Uterus (tissue), 4 donors: ENCODE measurements at places on chromosomes 2 and 18. TPM values are rescaled to one million over a fixed set of nuclear protein-coding genes. Genes with fewer than 3 reads are reported as not detected.

OSGEPL1 gene
- total RNA-seq = 5.0 TPM

GPR55 gene
- total RNA-seq = not detected

TRABD2A gene
- 0.29 TPM for total RNA-seq

ONECUT2 gene
- total RNA-seq = not detected

ANKRD53 gene
- 1.8 TPM for total RNA-seq

CROCC2 gene
- not detected for total RNA-seq

ARHGAP15 gene
- total RNA-seq = 4.4 TPM

BCL11A gene
- 2.8 TPM for total RNA-seq

PDE11A gene
- total RNA-seq = not detected

TMEM200C gene
- total RNA-seq = 0.69 TPM

GATA6 gene
- 28.6 TPM for total RNA-seq

C2orf80 gene
- not detected for total RNA-seq

TTR gene
- total RNA-seq = not detected

OR6B2 gene
- not detected for total RNA-seq

TM4SF20 gene
- total RNA-seq = not detected

TNS1 gene
- total RNA-seq = 439 TPM

TYW5 gene
- 9.1 TPM for total RNA-seq

DNA sequence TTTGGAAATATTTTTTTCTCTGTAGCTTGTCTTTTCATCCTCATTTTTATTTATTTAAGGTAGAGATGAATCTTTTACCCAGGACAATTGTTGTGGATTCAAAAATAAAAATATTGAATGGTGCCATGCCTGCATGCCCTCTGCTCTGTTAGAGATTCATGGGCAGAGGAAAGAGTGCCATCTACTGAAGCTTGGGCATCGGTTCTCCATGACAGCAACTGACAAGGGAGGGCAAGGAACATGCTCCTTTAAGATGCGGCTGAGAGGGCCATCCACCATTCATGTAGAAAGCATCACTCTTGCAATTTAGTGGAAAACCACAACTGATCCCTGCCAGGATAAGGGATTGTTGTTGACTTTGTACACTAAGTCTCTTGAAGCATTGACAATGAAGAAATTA is 79.9 kb downstream of the PARD3B start:
- no peak for DNase-seq

- no peak for DNase-seq
Observed at GRCh38 chr2:48915884-48916283, 160.4 kb upstream of the LHCGR start.

GRCh38 chr2:172926785-172927640 is 148.6 kb upstream of the MAP3K20 start:
- DNase-seq = no peak

DNA sequence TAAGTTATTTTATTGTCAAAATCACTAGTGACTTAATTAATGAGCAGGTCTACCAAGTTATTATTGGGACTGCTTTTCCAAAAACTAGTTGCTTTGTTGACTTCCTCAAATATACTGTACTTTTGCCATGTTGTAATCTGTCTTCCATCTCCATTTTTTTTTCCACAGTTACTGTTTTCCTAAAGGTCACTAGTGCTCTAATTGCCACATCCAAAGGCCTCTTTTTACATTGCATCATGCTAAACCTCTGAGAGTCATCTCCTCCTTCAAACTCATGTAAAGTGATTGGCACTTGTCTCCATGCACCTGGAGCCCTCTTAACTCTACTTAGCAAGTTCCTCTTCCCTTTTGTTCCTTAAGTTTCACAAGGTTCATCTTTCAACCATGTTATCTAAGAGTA is 11.8 kb downstream of the PMAIP1 start:
- DNase-seq = no peak

- DNase-seq = no peak
Observed at GRCh38 chr2:235745597-235745996, 251.8 kb downstream of the AGAP1 start.

GRCh38 chr18:55983433-55983832 is 395.4 kb upstream of the TCF4 start:
- DNase-seq = no peak

GRCh38 chr18:26327062-26327461 is 100.8 kb downstream of the TAF4B start:
- DNase-seq = no peak

DNA sequence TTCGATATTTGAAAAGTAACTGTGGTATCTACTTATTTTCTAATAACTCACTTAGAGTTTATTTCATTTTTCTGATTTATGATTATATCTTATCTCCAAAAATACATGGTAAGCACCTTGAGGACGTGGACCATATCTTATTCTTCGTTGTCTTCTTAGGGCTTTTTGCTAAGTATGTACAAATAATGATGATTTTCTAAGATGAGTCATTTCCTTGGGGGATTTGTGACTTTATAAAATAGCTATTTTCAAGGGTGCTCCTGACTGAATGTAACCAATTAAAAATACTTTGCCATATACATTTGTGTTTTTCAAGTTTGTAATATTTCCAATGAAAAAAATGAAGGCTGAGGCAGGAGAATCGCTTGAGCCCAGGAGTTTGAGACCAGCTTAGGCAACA is 56.3 kb downstream of the GREB1L start:
- no peak for DNase-seq

DNA sequence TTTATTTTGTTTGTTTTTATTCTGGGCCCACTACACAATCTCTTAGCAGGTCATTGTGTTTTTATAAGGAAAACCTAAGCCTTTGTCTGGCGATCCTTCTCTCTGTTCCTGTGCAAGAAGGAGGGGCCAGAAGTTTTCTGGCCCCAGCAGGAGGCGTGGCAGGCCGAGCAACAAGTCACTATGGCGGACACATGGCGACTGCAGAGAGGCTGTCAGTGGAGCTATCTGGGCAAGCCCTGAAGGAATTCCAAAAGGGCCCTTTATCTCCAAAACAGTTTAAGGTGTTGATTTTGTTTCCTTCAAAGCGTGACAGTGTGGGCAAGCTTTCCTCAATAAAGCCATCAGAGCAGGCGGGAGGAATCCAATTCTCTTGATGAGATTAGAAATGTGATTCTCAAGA is 118.8 kb upstream of the CTAGE1 start:
- DNase-seq = no peak

DNA sequence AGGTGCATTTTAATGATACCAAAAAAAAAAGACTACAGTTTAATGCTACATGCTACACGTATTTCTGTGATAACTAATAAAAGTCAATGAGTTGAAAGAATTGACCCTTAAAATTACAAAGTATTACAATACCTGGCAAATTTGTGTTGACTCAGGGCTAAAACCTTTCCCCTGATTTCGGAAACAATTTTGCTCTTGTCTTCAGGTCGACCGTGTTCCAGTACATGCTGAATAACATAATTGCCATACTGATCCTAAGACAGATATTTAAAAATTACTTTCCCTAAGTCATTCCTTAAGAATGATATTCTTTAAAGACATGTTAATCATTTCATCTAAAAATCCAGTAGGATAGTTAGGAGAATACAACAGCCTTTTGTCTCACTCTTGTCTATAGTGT is 29.8 kb upstream of the SDC1 start:
- DNase-seq = no peak

- DNase-seq = no peak
Observed at GRCh38 chr2:121245913-121246312, 39.1 kb downstream of the TFCP2L1 start.

GRCh38 chr2:105872830-105873229 is 128.1 kb downstream of the NCK2 start:
- DNase-seq = no peak

GRCh38 chr2:203804070-203804469 is 63.5 kb upstream of the CTLA4 start:
- DNase-seq = no peak

GRCh38 chr2:174120346-174120745 is 128.0 kb downstream of the OLA1 start:
- DNase-seq = no peak

DNA sequence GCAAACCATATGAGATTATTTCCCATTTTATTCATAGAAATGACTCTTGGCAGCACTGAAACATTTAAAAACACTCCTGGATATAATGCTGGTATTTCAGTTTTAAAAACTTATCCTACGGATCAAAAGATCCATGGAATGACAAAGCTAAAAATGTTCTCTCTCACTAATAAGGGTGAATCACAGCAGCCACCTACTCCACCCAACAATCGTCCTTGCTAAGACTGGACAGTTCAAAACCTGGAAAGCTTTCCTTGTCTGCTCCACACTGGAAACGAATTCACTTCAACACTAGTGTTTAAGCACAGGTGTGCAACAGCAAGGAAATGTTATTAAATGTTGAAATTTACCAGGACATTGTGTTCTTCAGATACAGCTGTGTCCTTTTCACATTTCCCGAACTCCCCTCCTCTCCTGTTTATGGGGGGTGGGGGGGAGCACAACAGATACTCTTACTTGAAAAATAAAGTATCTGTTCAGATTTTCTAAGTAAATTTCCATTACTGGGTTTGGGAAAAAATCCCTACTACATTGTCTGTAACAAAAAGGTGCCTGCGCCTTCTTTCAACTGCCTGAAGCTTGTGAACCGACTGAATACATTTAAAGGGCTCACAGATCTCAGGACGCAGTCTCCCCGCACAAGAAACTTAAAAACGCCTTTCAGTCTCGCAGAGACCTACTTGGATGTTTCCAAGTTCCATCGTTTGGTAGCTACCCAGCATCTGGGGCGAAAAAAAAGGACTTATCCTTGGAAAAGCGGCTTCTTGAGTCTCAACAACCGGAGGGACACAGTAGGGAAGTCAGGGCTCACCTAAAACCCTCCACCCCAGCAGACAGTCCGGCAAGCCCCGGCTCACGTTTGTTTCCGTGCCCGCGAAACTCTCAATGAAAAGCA is 1.3 kb downstream of the YWHAQ start:
- no peak for DNase-seq

DNA sequence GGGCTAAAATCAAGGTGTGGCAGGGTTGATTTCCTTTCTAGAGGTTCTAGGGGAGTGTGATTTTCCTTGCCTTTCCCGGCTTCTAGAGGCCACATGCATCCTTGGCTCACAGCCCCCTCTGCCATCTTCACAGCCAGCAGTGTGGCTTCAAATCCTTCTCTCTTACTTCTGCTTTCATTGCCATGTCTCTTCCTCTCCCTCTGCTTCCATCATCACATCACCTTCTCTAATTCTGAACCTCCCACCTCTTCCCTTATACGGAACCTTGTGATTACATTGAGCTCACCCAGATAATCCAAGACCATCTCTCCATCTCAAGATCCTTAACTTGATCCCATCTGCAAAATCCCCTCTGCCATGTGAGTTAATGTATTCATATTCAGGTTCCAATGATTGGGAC is 56.2 kb upstream of the RMDN2 start:
- no peak for DNase-seq

- no peak for DNase-seq
Observed at GRCh38 chr2:8957628-8958027, 45.9 kb downstream of the MBOAT2 start.

GRCh38 chr18:8450898-8451665 is 158.2 kb upstream of the RAB12 start:
- DNase-seq = no peak

- no peak for DNase-seq
Observed at GRCh38 chr2:240955306-240956170, 42.9 kb upstream of the SNED1 start.

- DNase-seq = no peak
Observed at GRCh38 chr2:40230186-40230585, 221.7 kb downstream of the SLC8A1 start.

GRCh38 chr2:204021290-204022081 is 84.9 kb downstream of the ICOS start:
- no peak for DNase-seq

DNA sequence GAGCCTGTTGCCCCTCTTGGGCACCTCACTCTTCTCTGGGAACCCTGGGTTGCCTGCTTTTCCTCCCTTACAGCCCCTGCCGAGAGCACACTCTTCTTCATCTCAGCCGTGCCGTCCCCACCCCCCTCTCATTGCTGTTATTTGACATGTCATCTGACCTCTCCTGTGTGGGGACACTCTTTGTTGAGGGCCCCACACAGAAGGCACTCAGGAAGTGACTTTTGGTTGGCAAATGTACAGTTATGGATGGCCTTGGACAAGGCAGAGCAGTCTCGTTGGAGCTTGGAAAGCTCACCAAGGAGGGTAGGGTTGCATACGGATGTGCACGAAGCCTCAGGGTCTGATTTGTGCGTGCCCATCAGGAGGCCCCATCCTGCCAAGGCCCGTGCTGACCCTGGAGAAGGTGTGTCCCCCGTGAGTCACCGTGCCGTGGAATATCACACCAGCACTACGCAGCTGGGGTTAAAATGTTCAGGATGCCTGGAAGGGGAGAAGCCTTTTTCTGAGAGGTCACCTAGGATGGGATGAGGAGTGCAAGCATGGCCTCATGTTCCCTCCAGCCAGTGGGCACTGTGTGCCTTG is 93.9 kb downstream of the CTIF start:
- no peak for DNase-seq

GRCh38 chr2:217722883-217723472 is 279.8 kb downstream of the TNS1 start:
- no peak for DNase-seq

- DNase-seq = no peak
Observed at GRCh38 chr2:64655873-64656272, 2.2 kb upstream of the SERTAD2 start.

DNA sequence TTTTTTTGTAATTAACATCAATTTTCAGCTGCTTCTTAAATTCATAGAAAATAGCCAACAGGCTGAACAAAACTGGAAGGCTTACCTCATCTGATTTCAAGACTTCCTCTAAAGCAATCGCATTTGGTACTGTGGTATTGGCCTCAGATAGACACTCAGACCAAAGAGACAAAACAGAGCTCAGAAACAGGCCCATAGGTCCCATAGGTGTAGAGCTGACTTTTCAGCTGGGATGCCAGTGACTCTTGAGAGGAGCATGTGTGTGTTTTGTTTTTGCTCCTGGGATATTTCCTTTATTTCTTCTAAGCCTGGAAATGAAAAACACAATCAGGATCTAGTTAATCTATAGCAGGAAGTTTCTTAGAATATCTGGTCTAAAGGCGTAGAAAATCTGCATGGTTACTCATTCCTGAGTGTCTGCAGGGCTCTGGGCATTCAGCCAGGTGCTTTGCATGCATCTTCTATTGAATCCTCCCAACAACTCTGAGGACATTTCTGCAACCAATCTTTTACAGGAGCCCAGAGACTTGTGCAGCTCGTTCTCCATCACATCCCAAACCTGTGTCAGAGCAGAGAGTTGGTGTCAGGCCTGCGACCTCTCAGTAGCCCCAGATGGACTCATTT is 190.8 kb downstream of the RTP5 start:
- no peak for DNase-seq

GRCh38 chr2:56656826-56657225 is 473.0 kb downstream of the CCDC85A start:
- DNase-seq = no peak

GRCh38 chr18:23071285-23071684 is 64.0 kb upstream of the CABLES1 start:
- DNase-seq = no peak

GRCh38 chr2:207432453-207432852 is 97.3 kb upstream of the CREB1 start:
- no peak for DNase-seq
